ENCODE measurements at places on chromosomes 7 and 10. TPM values are rescaled to one million over a fixed set of nuclear protein-coding genes. Genes with fewer than 3 reads are reported as not detected.

DNA sequence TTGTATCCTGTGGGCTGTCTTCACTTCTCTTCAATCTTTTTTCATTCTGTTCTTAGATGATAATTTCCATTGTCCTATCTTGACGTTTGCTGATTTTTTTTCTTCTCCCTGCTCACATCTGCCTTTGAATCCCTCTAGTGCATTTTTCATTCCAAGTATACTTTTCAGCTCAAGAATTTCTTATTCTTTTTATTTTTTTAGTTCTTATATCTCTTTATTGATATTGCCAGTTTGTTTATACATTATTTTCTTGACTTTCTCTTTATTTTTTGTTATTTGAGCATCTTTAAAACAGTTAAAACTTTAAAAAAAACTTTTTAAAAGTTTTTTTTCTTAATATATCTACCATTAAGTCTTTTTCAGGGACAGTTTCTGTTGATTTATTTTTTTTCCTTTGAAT, 100.9 kb downstream of the EXOC4 start:
- peak overlapping the region; percentile 14 for H3K27ac ChIP-seq
- H3K27me3 ChIP-seq: no peaks in the 10 kb centered on the region
- peaks cover 11% of the 10 kb centered on the region for H3K36me3 ChIP-seq
- DNase-seq: no peak

- peaks cover 7% of the 10 kb centered on the region for H3K27me3 ChIP-seq
- H3K4me1 ChIP-seq: no peaks in the 10 kb centered on the region
- H3K36me3 ChIP-seq: peaks cover 4% of the 10 kb centered on the region
- no peak overlapping the region for H3K4me3 ChIP-seq
Measured at GRCh38 chr7:26782501-26782900, 81.9 kb downstream of the SKAP2 start.

The STAG3 gene
- total RNA-seq: 1.2 TPM

GRCh38 chr7:120441850-120442249, 168.9 kb downstream of the KCND2 start:
- peaks cover 3% of the 10 kb centered on the region for H3K27me3 ChIP-seq
- no peaks in the 10 kb centered on the region for H3K36me3 ChIP-seq
- H3K4me3 ChIP-seq: no peak overlapping the region
- DNase-seq: no peak
- H3K4me1 ChIP-seq: no peaks in the 10 kb centered on the region

DNA sequence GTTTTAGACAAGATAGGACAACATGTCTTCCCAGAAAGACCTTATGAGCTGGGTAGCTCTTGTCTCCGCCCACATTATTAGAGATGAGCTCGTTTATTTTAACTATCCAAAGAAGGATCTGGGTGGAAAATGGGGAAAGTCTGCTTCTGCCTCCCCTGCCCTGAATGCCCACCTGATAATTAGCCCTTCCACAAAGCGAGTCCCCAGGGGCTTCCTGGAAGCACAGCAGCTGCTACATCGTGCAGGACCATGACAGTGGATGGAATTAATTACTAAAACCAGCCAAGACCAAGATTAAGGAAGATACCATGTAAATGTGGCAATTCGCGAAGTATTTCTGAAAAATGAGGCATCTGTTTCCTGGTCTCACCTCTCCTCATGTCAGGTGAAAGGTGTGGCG, 374.4 kb downstream of the PAXIP1 start:
- H3K27ac ChIP-seq: no peak overlapping the region
- no peak overlapping the region for H3K4me3 ChIP-seq
- DNase-seq: no peak
- no peaks in the 10 kb centered on the region for H3K4me1 ChIP-seq
- no peaks in the 10 kb centered on the region for H3K27me3 ChIP-seq

DNA sequence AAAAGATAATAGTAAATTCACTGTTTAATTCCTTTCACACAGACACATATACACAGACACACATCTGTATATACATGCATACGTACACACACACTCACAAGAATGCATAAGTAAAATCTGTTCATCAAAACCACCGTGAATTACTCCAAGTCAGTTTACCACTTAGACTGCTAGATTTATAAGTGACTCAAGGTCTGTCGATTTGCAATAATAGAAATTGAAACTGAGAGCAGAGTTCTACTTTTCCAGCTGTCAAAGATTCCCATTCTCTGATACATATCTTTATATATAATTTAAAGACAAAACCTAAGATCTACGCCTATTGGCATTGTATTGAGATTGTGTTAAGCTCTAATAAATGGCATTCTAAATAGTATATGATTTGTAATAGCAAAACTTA, 9.9 kb upstream of the HGF start:
- no peaks in the 10 kb centered on the region for H3K27me3 ChIP-seq
- no peak overlapping the region for H3K4me3 ChIP-seq

GRCh38 chr10:112601214-112602090, 154.4 kb downstream of the VTI1A start:
- H3K27me3 ChIP-seq: no peaks in the 10 kb centered on the region
- no peak overlapping the region for H3K27ac ChIP-seq
- peaks cover 16% of the 10 kb centered on the region for H3K4me1 ChIP-seq
- H3K36me3 ChIP-seq: no peaks in the 10 kb centered on the region
- no peak for DNase-seq

Measured in chondrocyte (in vitro differentiated cells).